ENCODE measurements at places on chromosomes 11 and 22.

DNA sequence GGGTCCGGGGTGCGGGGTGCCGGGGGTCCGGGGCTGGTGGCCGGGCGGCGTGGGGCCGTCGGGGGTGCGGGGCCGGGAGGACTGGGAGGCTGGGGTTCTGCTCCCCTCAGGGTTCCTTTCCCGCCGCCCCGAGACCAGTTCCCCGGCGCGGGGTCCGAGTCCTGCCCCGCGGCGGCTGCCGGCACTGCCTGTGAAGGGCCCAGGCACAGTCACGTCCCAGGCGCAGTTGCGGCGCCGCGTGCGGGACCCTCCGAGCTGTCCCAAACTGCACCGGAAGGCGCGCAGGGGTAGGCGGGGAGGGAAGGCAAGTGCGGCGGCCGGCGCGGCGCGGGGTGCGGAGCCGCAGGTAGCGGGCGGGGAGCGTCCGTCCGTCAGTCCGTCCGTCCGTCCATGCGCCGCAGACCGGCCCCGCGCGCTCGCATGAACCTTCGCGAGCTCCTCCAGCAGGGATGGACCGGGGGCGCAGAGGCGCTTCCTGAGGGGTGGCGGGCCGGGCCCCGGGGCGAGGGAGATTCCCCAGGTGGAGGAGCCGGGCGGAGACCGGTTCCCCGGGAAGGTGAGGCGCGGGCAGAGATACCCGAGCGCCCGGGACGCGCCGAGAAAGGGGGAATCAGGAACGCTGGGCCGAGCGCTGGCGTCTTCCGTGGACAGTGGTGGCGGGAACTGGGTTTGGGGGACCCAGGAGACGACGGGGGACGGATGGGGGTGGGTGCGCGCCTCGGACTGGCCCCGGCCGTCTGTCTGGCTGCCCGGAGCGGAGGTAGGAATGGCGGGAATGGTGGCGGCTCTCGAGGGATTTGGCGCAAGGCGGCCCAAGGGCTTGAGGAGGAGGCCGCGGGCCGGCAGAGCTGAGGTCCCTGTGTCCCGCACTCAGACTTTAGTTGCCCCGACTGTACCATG, 3.1 kb upstream of the ADORA2A start:
- DNase-seq: peak; percentile 38

- DNase-seq: no peak
Measured at GRCh38 chr11:28466506-28466905, 358.3 kb downstream of the METTL15 start.

GRCh38 chr22:24728790-24729637, 45.5 kb downstream of the PIWIL3 start:
- DNase-seq: no peak

DNA sequence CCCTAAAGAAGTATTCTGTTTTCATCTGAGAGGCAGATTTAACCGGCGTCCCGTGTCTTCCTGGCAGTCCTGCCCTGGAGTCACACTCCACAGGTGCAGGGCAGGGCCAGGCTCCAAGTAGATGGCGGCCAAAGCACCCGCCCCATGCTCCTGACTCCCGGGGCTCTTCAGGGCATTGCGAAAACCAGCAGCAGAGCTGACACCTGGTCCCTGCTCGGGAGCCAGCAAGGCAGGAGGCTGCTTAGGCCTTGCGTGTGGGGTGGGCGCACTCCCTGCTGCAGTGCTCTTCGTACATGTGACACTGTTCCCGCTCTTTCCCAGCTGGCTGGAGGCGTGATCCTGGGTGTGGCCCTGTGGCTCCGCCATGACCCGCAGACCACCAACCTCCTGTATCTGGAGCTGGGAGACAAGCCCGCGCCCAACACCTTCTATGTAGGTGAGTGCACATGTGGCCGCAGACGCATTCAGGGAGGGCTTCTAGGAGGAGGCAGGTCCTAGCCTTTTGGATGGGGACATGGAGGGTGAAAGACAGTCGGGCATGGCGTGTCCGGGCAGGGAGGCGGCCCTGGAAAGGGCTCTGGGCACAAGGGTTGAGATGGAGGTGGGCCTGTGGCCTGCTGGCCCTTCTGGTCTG, 10.3 kb upstream of the TSSC4 start:
- no peak for DNase-seq

GRCh38 chr22:47107431-47107830, 345.0 kb downstream of the TBC1D22A start:
- no peak for DNase-seq

DNA sequence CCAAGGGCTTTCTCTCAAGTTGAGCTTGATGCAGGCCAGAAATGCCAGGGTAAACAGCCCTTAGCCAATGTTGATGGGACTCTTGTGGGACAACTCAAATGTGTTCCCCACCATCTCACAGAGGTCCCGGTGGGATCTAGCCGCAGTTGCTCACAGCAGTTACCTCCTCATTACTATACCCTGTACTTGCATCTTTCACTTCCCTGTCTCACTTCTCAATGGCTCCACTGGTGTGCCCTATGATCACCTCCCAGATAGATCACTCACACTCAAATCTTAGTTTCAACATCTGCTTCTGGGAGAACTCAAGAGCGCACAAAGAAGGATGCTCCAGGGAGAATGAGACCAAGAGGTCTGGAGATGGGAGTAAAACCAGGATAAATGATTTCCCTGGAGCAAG, 47.0 kb downstream of the RCN1 start:
- DNase-seq: no peak

- DNase-seq: no peak
Measured at GRCh38 chr22:30399718-30400117, 2.9 kb downstream of the SEC14L2 start.

DNA sequence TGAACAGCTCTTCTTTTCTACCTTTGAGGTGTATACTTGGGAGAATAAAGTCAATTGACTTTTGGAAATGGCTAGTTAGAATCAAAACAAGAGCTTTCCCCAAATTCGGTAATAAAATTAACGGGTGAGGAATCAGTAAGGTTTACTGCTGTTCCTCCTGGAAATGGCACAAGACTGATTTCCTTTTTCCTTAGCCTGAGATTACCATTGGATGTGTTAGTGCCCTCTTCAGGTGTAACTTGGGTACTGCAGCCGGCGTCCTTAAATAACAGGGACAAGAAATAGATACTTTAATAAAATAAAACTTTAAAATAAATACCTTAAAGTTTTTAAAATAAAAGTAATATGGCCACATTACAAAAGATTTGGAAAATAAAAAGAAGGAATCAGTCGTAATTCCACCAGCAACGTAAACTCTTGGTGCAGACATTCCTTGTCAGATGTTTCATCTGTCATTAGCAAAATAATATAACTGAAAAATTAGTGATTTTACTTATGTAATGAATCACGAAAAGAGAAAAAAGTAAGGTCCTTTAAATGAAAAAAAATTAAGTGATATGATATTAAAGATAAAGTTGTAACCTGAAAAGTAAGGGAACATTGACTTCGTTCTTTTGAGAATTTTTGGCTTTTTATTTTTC, 29.7 kb downstream of the ZFTA start:
- DNase-seq: peak; percentile 48

GRCh38 chr11:71940561-71941219, 11.8 kb downstream of the RNF121 start:
- no peak for DNase-seq

DNA sequence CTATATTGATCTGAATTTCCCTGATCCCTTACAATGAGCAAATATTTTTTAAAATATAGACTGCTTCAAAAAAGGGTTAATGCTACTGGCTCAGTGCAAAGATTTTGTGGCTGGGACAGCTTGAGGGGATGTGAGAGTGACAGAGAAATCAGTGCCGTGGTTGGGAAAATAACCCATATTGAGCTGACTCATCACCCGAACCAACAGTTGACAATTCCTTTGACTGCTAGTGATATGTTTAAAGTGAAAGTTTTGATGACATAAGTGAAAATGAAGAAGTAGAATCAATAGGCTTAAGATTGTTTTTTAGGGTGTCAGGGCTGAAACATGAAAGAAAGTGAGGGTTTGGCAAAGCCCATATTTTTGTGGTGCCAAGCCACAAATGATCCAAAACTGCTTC, 257.1 kb upstream of the TENM4 start:
- DNase-seq: no peak

DNA sequence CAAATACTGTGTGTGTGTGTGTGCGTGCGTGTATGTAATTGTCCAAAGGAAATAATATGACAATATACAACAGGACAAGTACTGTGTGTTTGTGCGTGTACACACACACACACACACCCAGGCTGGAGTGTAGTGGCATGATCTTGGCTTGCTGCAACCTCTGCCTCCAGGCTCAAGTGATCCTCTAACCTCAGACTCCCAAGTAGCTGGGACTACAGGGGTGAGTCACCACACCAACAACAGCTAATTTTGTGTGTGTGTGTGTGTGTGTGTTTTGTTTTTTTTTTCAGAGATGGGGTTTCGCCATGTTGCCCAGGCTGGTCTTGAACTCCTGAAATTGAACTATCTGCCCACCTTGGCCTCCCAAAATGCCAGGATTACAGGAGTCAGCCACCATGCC, 61.5 kb downstream of the NUP98 start:
- no peak for DNase-seq

DNA sequence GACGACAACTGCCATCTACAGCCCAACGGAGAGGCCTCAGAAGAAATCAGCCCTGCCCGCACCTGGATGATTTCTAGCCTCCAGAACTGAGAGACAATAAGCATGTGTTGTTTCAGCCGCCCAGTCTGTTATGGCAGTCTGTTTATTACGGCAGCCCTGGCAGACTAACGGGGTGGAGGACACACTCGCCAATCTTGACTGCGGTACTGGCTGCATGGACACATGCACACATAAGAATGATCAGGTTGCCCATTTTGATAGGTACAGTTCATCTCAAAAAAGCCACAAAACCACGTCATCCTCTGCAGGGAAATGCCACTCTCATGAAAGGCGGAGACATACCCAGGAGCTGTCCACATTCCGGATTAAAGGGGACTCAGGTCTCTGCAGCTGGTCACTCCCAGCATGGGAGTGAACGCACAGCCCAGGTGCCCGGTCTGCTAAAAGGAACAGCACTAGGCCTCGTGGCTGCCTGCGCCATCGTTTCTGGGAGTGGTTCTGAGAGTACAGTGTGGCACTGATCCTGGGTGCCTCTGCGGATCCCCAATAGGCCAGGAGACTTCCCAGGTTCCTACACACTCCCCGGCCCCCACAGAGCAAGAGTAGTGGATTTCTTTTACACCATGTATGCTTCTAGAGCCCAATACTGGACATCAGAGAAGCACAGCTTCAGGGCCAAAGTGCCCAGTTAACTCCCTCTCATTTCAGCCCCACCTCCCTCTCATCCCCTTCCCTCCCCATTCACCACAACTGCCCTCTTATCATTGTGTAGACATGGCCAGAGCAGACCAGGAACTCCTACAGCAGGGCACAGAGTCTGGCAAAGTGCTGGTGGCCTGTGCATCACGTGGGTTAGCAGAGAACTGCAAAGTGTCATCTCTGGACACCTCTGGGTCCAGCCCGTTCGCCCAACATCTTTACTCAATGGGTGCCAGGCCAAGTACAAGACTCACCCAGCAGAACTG, 11.7 kb upstream of the COMT start:
- DNase-seq: no peak

- no peak for DNase-seq
Measured at GRCh38 chr11:77449060-77449521, 24.8 kb downstream of the PAK1 start.

GRCh38 chr11:84588131-84588829, 1038.9 kb downstream of the DLG2 start:
- no peak for DNase-seq

DNA sequence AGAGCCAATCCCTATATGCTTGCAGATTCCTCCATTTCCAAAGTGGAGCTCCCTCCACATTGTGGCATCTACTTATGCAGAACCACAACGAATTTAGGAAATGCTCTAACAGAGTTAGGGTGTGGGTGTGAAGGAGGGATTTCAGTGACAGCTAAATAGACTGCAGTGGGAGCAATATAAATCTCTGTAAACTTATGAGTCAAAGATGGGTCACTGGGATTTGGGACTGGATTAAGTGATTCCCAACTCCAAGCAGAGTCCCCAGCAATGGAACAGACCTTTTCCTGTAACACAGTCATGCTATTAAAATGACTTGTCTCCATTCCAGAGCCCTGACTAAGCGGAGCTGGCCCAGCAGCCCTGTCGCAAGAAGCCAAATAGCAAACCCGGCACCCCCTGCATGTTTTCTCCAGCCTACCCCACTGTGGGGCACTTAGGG, 36.6 kb downstream of the RPL27A start:
- no peak for DNase-seq

GRCh38 chr11:134343646-134344045, 11.9 kb downstream of the GLB1L2 start:
- no peak for DNase-seq

- DNase-seq: no peak
Measured at GRCh38 chr11:27081056-27081455, 40.4 kb downstream of the BBOX1 start.

DNA sequence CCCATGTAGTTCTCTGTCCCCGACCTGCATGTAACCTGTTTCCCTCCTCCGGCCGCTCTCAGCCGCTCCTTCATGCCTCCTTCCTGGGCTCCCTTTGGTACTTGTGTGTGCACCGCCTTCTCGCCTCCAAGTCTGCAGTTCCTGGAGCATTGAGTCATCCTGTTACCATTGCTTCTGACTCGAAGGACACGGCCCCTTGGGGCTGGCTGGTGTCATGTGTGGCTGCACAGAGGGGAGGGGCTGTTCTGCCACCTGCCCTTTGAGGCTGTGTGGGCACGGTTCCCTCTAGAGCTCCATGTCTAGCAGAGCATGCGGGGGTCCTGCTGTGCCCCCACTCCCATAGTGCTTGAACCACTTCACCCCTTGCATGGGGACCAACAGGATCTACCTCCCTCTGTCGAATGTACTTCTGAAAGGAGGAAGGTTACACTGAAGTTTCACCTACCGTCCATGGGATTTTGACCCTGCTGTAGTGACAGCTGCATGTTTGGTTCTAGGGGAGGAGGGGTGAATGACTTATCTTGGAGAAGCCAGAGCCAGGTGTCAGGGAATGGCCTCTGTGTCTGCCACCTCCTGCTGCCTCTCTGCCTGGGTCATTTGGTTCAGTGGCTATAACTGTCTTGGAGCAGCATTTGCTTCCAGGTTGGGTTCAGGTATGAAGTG, 39.6 kb downstream of the BCR start:
- peak; percentile 35 for DNase-seq

DNA sequence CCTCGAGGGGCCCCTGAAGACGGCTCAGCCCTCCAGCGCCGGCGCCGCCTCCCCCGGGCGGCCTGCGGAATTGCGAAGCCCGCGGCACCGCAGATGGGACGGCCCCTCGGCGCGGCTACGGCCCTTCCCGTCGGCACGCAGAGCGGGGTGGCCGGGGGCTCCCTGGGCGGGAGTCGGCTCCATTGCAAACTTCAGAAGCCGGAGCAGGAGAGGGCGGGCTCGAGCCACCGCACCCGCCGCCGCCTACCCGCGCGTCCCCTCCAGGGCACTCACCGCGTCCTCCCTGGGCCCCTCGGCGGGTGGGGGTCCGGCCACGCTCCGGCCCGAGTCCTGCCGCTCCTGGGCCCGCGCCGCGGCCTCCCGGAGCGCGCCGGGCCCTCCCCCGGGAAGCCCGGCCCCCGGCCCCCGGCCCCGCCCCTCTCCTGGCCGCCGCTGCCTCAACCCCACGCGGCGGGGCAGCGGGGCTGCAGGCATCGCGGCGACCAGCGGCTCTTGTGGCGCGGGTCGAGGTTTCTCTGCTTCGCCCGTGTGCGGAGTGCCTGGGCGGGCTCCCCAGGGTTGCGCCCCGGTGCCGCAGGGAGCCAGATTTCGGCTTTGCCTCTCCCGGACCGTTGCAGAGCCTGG, at the start of gene PACSIN3:
PACSIN3 (minus strand) TSS at position 359 of the 624 bp plus-strand sequence. CDS start 3,707 bp downstream, outside the sequence.
- DNase-seq: peak; percentile 24

- no peak for DNase-seq
Measured at GRCh38 chr11:111851636-111852035, 19.7 kb downstream of the ALG9 start.

GRCh38 chr11:133920109-133920990, 36.4 kb downstream of the IGSF9B start:
- DNase-seq: no peak
